A375 (cell line): ENCODE measurements at places on chromosomes 4 and X. TPM values are rescaled to one million over a fixed set of nuclear protein-coding genes. Genes with fewer than 3 reads are reported as not detected.

TIGD4 gene
- total RNA-seq, result 1.3 and 1.5 TPM in 2 replicates

SHROOM2 gene
- total RNA-seq, result 20.2 and 27.6 TPM in 2 replicates

SUPT20HL2 gene
- not detected in 2 replicates for total RNA-seq

POF1B gene
- total RNA-seq, result 0.05 TPM in 1 of 2 replicates, not detected in the other

DUX4 gene
- total RNA-seq, result not detected in 2 replicates

CCDC158 gene
- not detected in 2 replicates for total RNA-seq

AMBN gene
- total RNA-seq, result not detected in 2 replicates

ALAS2 gene
- total RNA-seq, result not detected in 2 replicates

SLC25A53 gene
- 12.5 and 14.4 TPM in 2 replicates for total RNA-seq

ATOH1 gene
- total RNA-seq, result not detected in 2 replicates

ANKRD50 gene
- total RNA-seq, result 27.1 and 30.3 TPM in 2 replicates
